K562 (cell line): ENCODE measurements at places on chromosomes 1 and 21. TPM values are rescaled to one million over a fixed set of nuclear protein-coding genes. Genes with fewer than 3 reads are reported as not detected.

The FAM89A gene
- total RNA-seq = 56.5 and 56.9 TPM in 2 replicates

DNA sequence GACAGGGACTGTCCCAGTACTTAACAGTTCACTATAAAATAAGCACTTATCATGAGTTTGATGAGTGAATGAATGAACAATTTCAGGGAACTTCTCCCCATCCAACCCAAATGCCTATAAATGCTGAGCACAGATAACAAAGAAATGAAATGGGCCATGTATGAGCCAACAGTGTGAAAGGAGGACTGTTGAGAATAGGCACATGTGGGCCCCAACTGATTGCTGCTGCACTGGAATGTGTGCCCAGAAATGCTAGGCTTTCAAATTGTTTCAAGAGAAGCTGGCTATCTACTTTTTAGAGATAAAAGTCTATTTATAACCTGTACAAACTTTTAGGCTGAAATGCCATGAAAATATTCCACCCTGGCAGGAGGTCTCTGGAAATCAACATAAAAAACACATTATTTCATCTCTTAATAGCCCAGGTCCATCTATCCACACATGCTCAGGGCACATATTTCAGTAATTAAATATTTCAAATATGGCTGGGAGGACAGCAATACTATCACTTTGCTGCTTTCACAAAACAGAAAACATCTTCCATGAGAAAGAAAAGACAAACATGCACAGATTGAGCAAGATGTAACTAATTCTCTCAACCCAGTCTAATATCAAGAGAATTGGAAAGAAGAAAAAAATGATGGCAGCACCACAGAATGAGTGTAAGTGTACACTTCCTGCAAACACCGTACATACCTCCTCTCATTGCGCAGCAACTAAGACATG, 49.8 kb downstream of the COLGALT2 start:
- no peaks in the 10 kb centered on the region for H3K27me3 ChIP-seq
- H3K27ac ChIP-seq = peak overlapping the region; percentile 52
- no peaks in the 10 kb centered on the region for H3K36me3 ChIP-seq

DNA sequence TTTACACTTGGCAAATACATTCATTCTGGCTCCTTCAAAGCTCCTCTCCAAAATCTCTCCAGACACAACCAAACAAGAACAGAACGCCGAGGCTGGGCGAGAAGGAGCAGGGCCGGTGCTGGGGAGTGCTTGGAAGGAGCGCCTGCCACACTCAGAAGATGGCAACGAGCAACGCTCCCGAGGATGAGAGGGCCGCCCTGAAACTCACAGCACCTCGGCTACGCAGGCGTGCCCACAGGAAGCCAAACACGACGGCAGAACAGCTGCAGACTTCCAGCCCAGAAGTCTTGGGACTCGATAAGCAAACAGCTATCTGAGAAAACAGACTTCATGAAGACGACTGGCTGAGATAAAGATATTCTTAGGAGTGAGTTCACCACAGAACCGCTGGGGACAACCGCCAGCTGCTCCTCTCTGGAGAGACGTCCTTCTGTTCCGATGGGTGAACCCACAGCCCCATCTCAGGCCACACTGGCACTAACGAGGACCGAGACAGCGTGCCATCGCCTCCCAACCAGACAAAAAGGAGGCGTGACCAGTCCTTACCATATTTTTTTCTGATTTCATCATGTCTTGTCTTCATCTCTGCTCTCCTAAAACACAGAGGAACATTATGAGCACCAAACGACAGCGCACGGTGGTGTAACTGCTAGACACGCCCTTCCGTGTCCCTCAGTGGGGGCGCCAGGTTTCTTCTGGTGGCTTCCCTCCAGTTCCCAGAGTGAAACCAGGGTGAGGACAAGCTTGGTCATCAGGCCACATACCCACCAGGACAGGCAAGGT, 18.6 kb downstream of the PTTG1IP start:
- peaks cover 87% of the 10 kb centered on the region for H3K36me3 ChIP-seq
- DNase-seq = peak; percentile 87
- no peak overlapping the region; the same call in 1 of the 2 replicates for H3K4me3 ChIP-seq
- peak overlapping the region; percentile 81 for H3K27ac ChIP-seq
- peaks cover 57% of the 10 kb centered on the region for H3K4me1 ChIP-seq
- no peaks in the 10 kb centered on the region for H3K27me3 ChIP-seq

The RAD54L gene
- total RNA-seq = 67.0 and 72.7 TPM in 2 replicates

- H3K4me3 ChIP-seq = no peak overlapping the region
- no peak overlapping the region for H3K27ac ChIP-seq
- H3K27me3 ChIP-seq = no peaks in the 10 kb centered on the region
- H3K36me3 ChIP-seq = no peaks in the 10 kb centered on the region
- no peaks in the 10 kb centered on the region for H3K4me1 ChIP-seq
Measured at GRCh38 chr1:26627954-26628353, 67.9 kb upstream of the ARID1A start.

- DNase-seq = no peak
- H3K4me3 ChIP-seq = no peak overlapping the region
- H3K27ac ChIP-seq = no peak overlapping the region
- peaks cover 66% of the 10 kb centered on the region for H3K27me3 ChIP-seq
- H3K36me3 ChIP-seq = no peaks in the 10 kb centered on the region
Measured at GRCh38 chr1:15089258-15089992, 64.1 kb upstream of the TMEM51 start.
